DMS153 (cell line): ENCODE measurements at places on chromosomes 7 and 10.

- no peak for DNase-seq
Observed at GRCh38 chr7:73454424-73454823, 20.8 kb downstream of the FZD9 start.

DNA sequence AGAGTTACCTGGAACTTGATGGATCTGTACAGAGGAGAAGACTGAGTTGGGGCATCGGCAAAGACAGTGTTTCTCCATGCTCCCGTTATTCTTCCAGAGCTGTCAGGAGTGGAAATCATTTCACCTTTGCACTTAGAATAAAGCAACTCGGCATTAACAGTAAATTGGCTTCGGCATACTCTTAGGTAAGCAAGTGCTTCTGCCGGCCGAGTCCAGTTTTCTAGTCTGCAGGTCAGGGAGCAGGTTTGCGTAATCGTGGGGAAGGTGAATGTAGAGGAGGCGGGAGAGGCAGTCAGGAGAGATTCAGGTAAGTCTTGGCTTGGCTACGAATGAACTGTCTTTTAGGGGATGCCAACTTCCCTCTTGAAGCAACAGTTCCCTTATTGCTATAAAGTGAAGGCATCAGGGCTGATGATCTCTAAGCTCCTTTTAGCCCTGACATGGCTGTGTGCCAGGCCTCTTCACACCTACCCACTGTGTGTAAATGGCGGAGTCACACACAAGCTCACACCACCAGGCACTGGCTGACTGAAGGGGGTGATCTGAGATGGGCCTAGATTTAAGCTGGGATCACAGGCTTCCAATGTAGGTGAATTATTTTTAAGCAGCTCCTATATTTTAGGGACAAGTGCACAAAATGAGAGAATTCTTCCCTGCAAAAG is 127.1 kb downstream of the GATA3 start:
- no peak for DNase-seq

DNA sequence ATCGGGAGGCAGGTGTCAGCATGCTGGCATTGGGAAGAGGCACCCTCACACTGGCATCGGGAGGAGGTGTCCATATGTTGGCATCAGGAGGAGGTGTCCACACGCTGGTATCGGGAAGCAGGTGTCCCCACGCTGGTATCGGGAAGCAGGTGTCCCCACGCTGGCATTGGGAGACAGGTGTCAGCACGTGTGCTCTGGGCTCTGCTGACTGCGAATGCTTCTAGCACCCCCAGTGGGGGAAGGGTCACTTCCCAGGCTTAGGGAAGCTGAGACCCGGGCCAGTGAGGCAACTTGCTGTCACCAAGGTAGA is 92.5 kb upstream of the IKZF1 start:
- peak; percentile 40 for DNase-seq

GRCh38 chr10:103658049-103658577 is 164.6 kb downstream of the NEURL1 start:
- no peak for DNase-seq

DNA sequence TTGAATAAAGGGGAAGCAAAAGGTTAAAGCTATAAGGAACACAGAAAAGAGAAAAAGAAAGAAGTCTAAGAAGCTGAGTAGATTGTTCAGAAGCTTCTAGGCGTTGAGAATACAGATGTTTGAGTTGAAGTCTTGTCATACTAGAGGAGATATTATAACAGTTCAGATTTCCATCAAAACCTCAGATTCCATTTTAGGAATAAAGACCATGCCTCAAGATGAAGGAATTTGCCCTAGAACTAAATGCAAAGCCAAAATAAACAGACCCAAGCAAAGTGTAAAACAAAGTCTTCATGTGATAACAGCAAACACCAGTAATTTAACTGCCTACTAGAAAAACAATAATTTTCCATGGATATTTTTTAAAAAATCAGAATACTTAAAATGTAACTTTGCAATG is 476.5 kb upstream of the POT1 start:
- DNase-seq: no peak

GRCh38 chr10:20271490-20271889 is 455.3 kb downstream of the PLXDC2 start:
- DNase-seq: no peak

DNA sequence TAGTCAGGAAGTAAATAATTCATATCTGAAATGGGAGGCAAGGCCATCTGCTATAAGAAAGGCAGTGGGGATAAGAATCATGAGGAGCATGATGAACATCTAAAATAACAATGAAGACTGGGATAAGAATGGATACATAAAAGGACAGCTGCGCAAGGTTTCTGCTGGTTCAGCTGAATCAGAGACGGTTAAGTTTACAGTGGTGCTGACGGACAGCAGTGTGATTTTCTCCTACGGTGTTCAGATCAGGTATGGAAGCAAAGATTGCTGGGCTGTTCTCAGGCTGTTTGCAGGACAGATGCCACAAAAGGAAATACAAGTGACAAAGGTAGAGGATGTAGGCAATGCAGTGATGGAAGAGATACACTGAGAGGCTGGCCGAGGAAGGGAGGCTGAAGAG is 8.4 kb downstream of the CYCS start:
- DNase-seq: no peak

- no peak for DNase-seq
Observed at GRCh38 chr10:3801558-3802192, 16.7 kb upstream of the KLF6 start.

GRCh38 chr7:55206235-55207029 is 158.7 kb upstream of the LANCL2 start:
- DNase-seq: no peak

DNA sequence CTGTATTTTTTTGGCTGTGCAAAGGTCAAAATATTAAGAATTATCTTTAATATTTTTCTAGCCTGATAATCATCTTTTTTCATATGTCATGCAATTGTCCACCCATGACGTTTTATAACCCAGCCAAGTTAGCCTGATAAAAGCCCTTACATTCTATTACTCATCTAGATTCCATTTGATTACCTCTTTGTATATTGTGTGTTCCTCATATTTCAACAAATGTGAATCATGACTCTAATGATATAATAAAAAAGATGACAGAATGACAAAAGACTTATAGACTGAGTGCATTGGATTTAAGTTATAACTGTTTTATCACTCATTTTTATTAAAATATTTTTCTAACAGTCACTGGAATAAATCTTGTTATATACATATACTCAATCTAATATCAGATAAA is 1560.0 kb upstream of the LRRTM3 start:
- no peak for DNase-seq

DNA sequence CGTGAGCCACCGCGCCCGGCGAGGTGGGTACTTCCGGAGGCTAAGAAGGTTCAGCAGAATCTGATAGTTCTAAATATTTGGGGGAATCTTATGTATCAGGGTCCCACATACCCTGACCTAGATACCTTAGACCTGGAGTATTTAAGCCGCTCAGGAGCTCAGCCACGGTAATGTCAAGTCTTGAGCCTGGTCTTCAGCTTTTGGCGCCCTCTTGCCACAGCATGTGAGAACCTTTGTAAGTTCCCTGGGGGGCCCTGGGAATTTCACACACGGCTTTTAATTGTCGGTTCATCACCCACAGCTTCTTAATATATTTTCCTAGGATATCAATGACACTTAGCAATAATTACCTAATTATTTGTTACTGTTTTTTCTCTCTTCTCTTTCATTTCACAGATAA is 324.3 kb upstream of the GALNT17 start:
- no peak for DNase-seq

GRCh38 chr7:132430041-132430855 is 146.0 kb downstream of the PLXNA4 start:
- no peak for DNase-seq

- no peak for DNase-seq
Observed at GRCh38 chr7:1024876-1025742, 19.2 kb upstream of the GPR146 start.

DNA sequence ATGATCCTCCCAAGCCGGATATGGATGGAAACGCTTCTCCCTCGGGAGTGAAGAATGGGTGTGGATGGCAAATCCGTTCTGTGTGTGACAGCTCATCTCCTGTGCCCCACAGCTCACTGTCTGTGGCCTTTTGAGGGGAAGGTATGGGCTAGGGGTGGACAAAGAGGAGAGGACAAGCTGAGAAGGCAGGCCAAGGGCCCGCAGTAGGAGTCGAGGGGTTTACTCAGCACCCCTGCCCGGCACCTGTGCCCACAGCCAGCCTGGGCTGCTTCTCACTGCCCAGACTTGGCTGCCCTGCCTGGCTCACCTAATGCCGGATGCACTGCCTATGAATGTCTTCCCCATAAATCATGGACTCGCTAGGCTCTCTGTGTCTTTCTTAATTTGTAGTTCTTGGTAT is 503.8 kb downstream of the TCERG1L start:
- peak; percentile 20 for DNase-seq

DNA sequence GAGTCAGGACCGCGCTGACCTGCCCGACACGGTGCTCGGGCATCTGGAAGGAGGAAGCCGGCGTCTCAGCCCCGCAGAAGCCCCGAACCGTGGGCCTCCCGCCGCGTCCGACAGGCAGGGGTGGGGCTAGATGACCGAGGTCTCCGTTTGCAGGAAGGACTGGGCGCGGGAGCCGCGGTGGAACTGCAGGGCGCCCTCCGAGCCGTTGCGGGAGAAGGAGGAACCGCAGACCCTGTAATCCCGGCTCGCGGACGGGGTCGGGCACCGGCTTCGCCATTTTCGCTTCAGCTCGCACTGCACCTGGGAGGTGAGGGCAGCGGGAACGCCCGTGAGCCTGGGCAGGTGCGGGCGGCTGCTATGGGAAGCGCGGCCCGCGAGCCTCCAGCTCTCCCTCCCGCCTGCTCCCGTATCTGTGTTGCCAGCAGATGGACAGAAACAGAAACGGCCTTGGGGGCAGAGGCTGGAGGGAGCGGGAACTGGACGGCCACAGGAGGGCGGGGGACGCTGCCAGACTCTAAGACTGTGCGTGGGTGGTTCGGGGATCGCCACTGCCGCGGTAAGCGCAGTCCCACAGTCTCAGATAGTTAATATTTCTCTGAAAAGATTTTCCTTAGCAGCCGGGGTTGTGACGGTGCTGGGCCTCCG is 114.1 kb downstream of the VIPR2 start:
- peak; percentile 18 for DNase-seq

DNA sequence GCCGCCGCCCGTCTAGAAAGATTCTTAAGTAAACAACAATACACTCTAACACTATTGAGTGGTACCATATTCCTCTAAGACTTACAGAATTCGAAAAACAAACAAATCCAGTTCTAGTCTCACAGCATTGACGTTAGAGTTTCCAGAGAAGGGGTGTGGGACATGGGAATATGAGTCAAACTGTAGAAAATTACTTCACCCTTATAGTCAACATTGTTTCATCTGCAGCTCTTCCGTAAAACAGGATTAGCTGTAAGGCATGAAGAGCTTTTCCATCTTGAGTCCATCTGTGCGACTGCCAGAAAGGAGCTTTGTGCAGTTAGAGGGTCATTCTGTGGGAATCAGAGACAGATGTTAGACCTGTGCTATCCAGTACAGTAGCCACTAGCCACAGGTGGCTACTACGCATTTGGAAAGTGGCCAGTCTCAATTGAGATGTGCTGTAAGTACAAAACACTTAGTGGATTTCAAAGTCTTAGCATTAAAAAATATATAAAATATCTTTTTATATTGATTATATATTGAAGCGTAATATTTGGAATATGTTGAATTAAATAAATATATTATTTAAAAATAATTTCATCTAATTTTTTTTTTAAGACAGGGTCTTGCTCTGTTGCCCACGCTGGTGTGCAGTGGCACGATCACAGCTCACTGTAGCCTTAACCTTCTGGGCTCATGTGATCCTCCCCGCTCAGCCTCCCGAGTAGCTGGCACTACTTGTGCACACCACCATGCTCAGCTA is 79.8 kb upstream of the MPP7 start:
- DNase-seq: no peak

GRCh38 chr10:30238836-30239235 is 110.2 kb downstream of the MTPAP start:
- no peak for DNase-seq

DNA sequence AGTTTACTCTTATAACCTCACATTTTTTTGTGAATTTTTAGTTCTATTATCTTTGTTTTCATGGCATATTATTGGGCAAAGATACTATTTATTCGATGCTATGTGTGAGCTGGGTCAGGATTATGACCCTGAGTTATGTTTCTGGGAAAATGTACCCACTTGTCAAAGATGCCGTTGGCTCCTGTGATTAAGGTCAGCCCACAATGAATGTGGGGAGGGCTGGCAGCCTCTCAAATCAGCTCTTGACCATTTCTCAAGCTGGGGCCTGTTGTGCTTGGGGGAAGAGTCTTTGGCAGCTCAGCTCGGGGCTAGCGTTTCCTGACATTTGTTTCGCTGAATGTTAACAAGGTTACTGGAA is 97.5 kb downstream of the TCF7L2 start:
- no peak for DNase-seq

DNA sequence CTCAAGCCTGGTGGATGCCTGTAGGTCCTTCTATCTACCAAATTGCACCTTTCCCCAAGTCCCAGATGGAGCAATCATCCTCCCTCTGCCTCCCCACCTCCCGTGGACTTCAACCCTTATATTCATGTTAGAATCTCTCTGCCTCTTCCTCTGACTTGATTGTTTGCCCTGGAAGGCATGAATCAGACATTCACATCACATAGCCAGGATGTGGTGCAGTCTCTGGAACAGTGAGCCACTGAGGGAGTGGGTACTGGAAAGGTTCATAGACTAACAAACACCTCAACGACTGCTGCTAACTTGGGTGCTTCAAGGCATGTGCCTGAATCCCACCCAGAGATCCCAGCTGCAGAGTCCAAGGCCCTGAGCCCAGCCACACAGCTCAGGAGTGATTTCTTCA is 494.0 kb downstream of the TNS3 start:
- DNase-seq: no peak

GRCh38 chr10:49690698-49691356 is 11.4 kb downstream of the C10orf53 start:
- no peak for DNase-seq

DNA sequence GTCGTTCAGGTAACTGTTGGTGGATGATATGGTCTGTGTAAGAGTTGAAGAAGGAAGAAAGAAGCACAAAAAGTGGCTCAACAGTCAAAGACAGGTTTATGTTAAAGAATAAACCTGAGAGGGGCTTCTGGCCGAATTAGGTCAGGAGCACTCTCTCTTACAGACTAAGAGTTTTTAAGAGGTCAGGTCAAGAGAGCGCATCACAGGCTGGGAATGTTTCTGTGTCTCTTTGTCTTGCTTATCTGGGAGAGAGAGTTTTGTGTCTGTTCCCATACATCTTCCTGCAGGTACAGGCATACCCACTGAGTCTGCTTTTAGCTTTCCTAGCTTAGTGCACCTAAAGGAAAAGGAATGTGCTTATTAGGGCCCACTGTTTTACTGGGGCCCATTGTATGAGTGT is 22.2 kb upstream of the PRPF18 start:
- DNase-seq: no peak

- no peak for DNase-seq
Observed at GRCh38 chr7:123499211-123499970, 35.0 kb downstream of the IQUB start.
